ENCODE measurements at places on chromosomes 13 and 19.

- no peak for DNase-seq
Observed at GRCh38 chr19:37928527-37929286, 21.7 kb downstream of the SIPA1L3 start.

DNA sequence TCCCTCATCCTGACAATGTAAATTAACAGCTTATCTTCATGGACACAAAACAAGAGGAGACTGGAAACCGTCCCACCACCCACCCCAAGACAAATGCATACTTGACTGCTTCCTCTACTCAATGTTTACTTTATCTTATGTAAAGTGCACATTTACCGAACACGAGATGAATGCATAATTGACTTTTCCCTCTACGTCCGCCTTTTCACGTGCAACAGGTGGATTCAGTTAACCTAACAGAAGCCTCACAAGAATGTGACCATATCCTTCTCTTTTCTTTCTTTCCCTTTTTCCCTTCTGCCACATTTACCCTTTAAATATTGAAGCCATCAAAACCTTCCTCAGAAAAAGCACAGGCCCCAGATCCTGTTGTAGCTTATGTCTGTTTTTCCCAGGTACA is 468.0 kb downstream of the UQCRFS1 start:
- no peak for DNase-seq

DNA sequence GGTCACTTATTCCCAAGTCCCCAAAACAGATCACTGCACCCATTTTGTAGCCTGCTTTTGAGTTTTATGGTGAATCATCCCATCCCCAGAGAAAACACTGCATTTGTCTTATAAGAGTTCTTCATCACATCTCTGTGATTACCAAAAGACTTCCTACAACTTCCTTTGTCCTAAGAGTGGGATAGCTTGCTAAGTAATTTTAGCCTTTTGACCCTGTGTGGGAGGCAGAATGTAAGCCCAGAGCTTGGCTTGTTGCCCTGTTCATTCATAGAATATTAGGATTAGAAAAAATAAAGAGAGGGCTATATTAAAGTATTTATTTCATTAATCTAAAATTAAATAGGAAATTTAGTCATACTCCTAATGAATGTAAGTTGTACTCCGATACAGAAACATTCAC is 213.3 kb downstream of the MZT1 start:
- peak; percentile 9 for DNase-seq

DNA sequence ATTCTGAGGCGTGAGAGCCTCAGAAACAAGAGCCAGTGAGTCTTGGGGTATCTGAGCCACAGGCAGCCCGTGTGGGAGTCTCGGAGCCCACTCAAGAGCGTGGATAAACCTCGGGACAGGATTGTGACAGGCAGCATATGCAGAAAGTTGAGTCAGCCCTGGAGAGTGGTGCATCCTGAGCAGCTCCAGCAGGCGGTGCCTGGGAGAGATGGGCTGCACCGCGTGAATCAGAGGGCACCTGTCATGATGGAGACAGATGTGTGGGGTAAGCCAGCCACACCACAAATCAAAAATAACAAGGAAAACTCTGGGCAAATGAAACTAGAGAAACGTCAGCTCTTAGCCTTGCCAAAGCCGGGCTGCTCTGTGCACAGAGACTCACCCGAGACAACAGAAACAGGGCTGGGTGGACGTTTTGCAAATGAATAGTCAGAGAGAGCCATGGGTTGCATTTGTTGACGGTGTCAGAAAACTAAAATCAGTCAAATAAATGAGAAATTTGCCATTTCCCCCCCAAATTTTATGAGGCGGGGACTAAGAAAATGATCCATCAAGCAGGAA is 30.0 kb upstream of the POP4 start:
- DNase-seq: no peak

- DNase-seq: no peak
Observed at GRCh38 chr13:37192956-37193355, 87.5 kb upstream of the CSNK1A1L start.

- DNase-seq: no peak
Observed at GRCh38 chr13:27627380-27627779, 5.7 kb downstream of the POLR1D start.

GRCh38 chr19:2494447-2495129 is 18.7 kb downstream of the GADD45B start:
- peak; percentile 76 for DNase-seq

- no peak for DNase-seq
Observed at GRCh38 chr19:18644196-18645034, 7.6 kb downstream of the KLHL26 start.

- DNase-seq: no peak
Observed at GRCh38 chr19:279231-279630, 12.0 kb downstream of the PLPP2 start.

GRCh38 chr13:107977071-107977574 is 238.2 kb downstream of the LIG4 start:
- no peak for DNase-seq

GRCh38 chr19:46954502-46954992 is 65.1 kb upstream of the NPAS1 start:
- DNase-seq: no peak

GRCh38 chr13:111388851-111389500 is 68.5 kb downstream of the TEX29 start:
- DNase-seq: no peak

GRCh38 chr19:48635263-48635965 is 1.8 kb downstream of the DBP start:
- peak; percentile 51 for DNase-seq

- peak; percentile 76 for DNase-seq
Observed at GRCh38 chr19:4456476-4456842, 1.1 kb downstream of the UBXN6 start.

DNA sequence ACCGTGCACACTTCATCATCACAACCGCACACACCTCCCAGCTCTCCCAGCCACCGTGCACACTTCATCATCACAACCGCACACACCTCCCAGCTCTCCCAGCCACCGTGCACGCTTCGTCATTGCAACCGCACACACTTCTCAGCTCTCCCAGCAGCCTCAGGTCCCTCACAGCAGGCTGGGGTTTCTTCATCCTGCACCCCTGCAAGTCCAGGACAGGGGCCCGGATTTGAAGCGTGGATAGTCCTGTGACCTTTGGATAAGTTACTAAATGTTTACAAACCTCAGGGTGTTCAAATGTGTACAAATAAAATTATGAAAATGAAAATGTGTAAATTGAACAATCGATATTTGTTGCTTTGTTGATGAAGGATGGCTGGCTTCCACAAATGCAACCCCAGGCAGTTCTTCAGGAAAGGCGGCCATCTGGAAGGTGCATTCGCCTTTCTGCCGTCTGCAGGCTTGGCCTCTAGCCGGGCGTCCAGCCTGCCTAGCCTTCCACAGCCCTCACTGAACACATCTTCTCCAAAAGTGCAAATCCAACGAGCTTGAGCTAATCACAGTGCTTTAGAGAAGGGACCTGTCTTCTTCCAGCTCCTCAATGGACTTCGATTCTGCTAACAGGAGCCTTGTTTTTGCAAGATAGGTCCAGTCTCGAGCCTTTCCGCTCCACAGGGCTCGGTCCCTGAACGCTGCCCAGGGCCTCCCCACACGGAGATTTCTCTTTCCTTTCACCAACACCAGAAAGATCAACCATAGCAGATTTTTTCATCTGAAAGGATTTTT is 74.2 kb downstream of the SPACA7 start:
- no peak for DNase-seq

- no peak for DNase-seq
Observed at GRCh38 chr13:23903906-23904280, 6.6 kb upstream of the C1QTNF9B start.

DNA sequence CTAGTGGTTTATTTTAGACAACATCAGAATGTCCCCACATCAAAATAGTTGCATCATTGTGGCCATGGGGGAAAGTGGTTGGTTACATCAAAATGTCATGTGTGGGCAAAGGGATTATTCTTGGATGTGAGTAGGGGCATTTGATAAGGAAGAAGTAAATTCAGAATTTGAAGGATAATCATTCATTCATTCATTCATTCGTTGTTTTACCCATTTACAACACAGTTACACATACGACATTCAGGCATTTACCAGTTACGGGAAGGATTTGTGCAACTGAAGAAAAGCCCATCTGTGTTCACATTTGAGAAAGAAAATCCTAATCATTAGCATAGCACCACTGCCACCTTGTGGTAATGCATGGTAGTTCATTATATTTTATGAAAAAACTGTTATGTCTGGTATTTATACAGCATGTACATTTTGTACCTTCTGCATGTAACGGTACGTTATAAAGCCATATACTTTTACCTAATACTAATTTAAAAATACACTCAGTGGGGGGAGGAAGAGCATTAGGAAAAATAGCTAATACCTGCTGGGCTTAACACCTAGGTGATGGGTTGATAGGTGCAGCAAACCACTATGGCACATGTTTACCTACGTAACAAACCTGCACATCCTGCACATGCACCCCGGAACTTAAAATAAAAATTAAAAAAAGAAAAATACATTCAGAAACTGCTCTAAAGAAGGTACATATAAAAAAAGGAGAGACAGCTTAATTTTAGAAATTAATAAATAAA is 62.1 kb downstream of the DGKH start:
- DNase-seq: peak; percentile 74

DNA sequence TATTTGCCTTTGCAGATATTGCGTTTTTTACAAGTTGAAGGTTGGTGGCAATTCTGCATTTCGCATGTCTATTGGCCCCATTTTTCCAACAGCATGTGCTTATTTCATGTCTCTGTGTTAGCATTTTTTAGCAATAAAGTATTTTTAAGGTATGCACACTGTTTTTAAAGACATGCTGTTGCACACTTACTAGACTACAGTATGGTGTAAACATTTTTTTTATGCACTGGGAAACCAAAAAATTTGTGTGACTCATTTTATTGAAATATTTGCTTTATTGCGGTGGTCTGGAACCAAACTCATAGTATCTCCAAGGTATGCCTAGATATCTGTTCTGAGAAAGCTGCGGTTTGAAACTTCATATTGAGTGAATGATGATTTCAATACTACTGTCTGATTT is 55.4 kb upstream of the RNF113B start:
- peak; percentile 64 for DNase-seq

DNA sequence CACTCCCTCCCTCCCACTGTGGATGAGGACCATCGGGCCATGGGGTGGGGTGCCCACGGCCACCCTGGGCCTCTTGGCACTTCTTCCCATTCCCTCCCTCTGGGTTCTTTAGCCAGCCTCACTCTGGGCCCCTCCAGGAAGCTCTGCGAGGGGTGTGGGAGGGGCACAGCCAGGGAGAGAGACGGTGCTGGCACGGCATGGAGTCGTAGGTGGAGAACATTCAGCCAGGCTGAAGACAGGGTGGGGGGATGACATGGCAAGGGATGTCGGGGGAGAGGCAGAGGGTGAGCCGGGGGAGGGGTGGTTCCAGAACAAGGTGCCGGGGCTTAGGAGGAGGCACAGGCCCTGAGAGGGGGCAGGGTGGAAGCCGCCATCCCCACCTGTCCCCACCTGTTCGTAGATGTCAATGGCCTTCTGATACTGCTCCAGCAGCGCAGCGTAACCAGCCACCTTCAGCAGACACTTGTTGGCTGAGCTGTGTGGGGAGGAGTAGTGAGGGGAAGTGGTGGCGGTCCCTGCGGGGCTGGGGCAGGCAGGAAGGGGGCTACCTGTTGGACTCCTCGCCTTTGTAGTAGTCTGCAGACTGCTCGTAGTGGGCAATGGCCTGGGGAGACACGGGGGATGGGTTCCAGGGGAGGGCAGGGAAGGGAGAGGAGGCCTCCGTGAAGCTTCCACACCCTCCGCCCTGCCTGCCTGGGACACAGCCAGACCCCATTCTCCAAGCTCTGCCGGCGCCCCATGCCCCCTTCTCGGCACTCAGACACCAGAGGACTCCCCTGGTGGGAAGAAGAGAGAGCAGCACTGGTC is 8.8 kb upstream of the KPTN start:
- DNase-seq: no peak

- no peak for DNase-seq
Observed at GRCh38 chr19:2822846-2823245, 3.2 kb downstream of the ZNF554 start.

- DNase-seq: no peak
Observed at GRCh38 chr13:69331245-69331644, 776.4 kb upstream of the ATXN8OS start.

- DNase-seq: no peak
Observed at GRCh38 chr13:76697288-76697687, 188.9 kb downstream of the KCTD12 start.

DNA sequence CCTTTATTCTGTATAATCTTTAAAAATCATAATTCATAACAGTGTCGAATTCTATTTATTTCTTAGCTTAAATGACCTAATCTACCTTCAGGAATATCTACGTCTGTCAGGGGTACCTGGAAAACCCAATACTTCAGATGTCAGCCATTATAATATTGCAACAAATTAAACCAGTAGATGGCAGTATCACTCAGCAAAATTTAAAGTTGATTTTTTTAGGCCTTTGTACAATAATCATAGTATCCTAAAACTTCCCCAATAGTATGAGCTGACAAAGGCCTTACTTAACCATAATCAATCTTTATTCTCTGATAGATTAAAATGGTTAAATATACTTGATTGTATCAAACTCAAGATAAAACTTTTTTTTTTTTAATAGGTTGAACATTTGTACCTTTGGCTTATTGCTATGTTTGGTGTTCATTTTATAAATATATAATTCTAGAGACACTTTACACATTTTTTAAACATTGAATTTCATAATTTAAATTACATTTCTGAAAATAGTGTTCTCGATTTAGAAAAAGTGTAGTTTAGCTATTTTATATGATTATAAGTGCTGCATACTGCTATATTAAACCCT is 830.2 kb upstream of the SPRY2 start:
- DNase-seq: peak; percentile 8

DNA sequence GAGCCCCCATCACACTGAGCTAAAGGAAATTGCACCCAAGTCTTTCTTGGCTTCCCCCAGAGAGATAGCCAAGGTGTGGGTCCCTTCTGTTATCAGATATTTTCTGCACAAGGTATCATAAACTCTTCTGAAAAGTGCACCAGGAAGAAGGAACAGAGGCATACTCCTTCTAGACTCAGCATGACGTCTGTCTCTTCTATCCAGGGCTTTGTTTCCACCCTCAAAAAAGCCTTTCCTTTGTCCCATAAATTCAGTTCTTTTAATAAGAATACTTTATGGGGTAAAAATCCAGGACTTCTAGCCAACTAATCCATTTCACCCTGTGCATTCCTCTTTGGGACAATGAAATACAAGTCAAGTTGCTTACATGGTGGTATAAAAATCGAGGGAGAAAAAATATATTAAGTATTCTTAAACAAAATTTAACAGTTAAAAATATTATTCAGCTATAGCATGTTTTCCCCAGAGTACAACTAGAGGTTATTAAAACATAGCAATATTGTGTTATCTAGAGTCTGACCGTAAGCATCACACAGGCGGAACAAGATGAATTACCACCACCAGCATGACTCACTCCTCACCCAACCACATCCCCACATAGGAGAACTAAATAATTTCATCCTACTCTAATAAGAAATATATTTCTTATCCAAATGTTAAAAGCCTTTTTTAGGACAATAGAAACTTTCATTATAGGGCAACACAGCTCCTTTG is 79.9 kb upstream of the GPC6 start:
- peak; percentile 36 for DNase-seq

DNA sequence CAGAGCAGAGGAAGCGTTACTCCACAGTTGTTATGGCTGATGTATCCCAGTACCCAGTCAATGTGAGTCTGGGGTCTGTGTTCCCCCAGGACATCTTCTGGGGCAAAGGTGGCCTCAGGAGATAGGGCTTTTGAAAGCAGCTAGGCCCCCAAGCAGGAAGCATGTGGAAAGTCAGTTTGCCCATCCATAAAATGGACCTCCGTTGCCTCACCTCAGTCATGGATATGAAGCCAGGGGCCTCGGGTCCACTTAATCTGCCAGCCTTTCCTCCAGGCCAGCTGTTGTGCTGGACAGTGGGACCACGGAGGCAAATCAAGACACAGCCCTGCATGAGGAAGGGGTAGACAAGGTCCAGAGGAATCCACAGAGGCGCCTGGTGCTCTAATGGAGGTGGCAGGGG is 3.3 kb downstream of the EPS8L1 start:
- DNase-seq: no peak

GRCh38 chr19:18894254-18895037 is 1.5 kb downstream of the CERS1 start:
- DNase-seq: no peak

Measured in EL (cell line).